ENCODE measurements at places on chromosomes 12 and 14.
A peak's percentile ranks its signal among the peaks of the same experiment; 100 is the strongest.

DNA sequence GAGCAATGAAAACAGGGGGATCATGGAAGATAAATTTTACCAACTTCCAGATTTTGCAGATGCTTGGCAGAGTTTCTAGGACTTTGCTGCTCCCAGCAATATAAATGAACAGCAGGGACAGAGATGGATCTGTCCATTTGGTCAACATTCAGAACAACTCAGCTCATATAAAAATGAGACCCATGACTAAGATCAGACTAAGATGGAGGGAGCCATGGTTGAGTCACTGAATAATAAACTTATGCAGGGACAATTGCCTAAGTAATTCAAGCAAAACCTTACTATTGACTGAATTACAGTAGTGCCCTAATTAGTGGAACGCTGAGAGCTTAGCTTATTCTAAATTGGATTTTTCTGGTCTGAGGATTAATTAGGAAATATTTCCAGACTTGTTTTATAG, 205.1 kb downstream of the SLC5A8 start:
- DNase-seq, result peak; percentile 22

- no peak for DNase-seq
These were observed 76.4 kb downstream of the BORCS5 start for GRCh38 chr12:12433203-12433731.

- DNase-seq, result peak; percentile 61
These were observed 214.5 kb downstream of the PAH start for GRCh38 chr12:102702447-102703114.

- DNase-seq, result peak; percentile 65
These were observed 96.2 kb upstream of the PTPRB start for GRCh38 chr12:70733385-70733784.

GRCh38 chr14:30573966-30574365, 15.0 kb downstream of the G2E3 start:
- no peak for DNase-seq

- DNase-seq, result peak; percentile 80
These were observed 14.5 kb upstream of the LLPH start for GRCh38 chr12:66144791-66145754.

- DNase-seq, result peak; percentile 81
These were observed 238.6 kb upstream of the DDHD1 start for GRCh38 chr14:53391631-53392285.

DNA sequence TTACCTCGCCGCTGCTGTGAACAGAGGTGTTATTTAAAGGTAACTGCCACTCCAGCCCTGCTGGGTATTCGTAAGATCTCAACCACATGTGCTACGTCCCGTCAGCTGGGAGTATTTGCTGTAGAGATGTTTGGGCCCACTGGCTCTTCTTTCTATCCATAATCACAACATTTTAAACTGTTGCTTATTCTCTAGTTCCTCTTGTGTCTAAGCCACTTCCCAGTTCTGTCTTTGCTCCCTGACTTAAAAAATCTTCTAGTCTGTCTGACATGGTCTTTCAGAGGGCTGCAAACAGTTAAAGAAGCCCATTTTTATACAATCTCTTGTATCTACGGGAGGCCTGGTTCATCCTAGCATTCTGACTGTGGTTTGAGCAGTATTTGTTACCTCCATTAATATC, 33.2 kb upstream of the HELB start:
- DNase-seq, result no peak

DNA sequence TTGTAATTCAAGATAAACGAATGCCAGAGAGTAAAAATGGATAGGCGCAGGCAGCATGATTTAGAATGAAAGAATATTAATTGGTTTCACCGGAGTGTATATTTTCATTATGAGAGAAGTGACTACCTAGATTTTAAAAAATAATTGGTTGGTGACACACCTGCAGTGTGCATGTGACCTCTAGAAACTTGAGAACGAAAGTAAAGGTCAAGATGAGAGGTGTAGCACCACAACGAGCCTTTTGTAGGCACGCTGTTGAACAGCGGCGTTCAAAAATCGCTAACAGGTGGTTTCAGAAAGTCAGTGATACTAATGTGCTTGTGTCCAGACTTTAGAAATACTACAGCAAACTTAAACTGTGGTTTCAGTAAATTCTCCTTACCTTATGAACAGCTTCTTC, 123.8 kb downstream of the NPAS3 start:
- DNase-seq, result no peak

All from kidney tubule cell (primary cell).